Bronchial epithelial cell (primary cell): ENCODE measurements at places on chromosomes 2 and 18.
A peak's percentile ranks its signal among the peaks of the same experiment; 100 is the strongest.

DNA sequence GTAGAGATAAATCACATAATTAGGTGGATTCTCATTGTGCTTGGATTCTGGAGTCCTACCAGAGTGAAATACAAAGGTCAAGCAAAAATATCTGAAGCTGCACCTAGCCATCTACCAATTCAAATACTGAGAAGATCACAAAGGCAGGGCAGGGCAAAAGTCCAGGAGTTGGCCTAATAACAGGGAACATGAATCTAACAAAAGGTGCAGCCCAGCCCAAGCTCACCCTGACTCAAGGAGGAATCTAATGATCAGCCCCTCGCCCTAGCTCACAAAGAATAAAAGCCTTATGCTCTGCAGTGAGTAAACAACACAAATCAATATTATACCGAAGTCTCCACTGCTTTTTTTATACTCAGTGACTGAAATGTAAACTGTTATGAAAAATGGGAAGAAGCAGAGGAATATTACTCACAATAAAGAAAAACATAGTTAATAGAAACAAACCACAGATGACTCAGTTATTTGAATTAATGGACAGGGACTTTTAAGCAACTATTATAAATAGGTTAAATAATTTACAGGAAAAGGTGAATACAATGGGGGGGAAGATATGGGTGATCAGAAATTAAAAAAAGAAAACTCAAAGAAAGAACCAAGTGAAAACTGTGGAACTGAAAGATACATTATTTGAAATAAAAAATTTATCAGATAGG is 49.5 kb downstream of the ANTXR1 start:
- DNase-seq: peak; percentile 49

DNA sequence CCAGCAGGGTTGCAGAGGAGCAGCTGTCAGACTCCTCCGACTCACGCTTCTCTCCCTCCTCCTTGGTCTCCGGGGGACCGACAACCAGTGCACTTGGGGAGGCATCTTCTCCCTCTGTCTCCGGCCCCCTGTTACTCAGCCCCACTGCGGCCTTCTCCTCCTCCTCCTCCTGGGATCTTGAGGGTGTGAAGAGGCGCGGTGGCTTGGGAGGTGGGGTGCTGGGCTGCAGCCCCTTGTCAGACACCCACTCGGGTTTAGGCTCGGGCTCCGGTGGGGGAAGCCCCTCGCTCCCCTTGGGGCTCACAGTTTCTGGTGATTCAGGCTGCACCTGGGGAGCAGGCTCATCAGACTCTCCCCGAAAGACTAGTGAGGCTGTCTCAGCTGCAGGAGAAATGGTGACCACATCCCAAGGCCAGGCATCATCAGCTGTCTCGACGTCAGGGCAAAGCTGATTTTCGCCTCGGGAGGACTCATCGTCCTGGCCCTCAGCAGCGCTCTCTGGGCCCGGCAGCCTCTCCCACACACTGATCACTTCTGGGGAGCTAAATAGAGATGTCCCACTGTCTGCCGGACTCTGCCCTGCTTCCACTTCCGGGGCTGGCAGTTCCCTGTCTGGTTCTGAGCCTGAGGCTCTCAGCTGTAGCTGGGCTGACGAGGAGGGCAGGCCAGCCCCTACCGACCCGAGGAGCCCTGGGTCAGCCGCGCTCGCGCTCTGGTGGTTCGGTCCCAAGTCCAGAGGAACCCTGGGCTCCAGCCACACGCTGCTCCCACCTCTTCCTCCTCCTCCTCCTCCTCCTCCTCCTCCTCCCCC is 9.0 kb upstream of the SFXN5 start:
- DNase-seq: no peak

- DNase-seq: no peak
Measured at GRCh38 chr2:126788652-126789051, 110.0 kb upstream of the TEX51 start.

GRCh38 chr2:235601960-235602704 is 108.3 kb downstream of the AGAP1 start:
- no peak for DNase-seq

- peak; percentile 59 for DNase-seq
Measured at GRCh38 chr2:46504685-46505471, 25.5 kb downstream of the TMEM247 start.

DNA sequence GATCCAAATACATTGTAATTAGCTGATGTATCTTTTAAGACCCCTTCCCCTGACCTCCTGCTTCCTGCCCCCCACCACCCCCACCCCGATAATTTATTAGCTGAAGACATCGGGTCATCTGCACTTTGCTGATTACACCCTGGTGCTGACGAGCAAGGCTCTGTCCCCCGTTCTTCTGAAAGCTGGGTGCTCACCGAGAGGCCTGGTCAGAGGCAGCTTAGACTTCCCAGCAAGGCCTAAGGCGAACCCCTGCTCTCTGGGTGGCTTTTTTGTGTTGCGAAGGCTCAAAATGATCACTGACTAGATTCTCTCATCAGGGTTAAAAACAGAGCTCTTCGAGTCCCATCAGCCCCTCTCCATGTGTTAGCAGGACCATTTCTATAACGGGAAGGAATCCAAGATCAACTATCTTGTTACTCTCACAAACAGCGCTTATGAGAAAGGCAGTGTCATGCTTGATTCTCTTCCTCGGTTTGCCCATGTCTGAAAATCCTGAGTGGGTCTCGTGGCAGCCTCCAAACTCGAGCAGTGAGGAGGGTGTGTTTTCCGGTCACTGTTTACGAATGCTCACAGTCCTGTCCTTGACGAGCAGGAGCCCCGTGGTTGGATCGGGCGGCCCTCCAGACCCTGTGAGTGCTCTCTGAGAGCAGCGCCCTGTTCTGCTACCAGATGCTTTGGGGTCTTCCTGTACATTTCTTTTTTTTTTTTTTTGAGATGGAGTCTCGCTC is 201.6 kb downstream of the HDAC4 start:
- DNase-seq: no peak

- no peak for DNase-seq
Measured at GRCh38 chr2:169803480-169803879, 4.8 kb downstream of the SSB start.

- no peak for DNase-seq
Measured at GRCh38 chr2:141703501-141703900, 427.3 kb downstream of the LRP1B start.

DNA sequence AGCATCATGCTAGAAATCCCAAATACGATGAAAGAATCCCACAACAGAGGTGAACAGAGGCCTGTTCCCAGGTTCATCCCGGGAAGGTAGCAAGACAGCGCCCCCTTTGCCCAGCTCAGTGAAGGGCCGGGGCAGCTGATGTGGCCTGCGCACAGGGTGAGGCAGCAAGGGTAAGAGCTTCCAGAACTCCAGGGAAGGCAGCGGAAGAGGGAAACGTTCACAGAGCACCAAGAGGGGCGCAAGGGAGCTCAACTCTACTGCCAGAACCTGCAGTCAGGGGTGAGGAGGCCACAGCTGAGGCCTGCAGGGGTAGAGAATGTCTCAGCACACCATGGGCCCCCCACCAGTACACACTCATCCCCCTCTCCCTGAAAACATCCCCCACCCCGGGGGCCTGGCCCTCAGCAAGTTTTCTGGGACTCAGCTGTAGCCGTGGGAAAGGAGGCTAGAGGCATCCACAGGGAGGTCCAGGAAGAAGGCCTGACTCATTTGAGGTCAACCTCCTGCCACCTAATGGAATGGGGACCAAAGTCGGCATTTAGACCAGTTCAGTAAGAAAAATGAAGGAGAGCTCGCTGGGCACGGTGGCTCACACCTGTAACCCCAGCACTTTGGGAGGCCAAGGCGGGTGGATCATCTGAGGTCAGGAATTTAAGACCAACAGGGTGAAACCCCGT is 95.6 kb upstream of the ASAP2 start:
- no peak for DNase-seq

DNA sequence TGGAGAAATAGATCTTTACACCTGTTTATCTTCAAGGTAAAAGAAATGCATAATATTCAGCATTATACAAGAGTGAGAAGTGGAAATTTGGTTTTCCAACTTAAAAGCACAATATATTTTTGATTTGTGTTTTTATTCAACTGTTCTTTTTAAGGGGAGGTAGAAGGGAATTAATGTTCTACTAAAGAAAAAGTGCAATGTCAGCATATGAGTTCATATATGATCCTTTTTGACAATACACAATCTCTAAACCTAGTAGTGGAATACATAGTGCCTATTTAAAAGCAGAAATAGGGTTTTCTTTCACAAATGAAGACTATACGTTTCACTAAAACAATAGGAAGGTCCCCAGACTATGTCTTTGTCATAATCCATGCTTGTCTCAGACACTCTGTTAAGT is 63.2 kb upstream of the ATP5MC3 start:
- no peak for DNase-seq

- peak; percentile 91 for DNase-seq
Measured at GRCh38 chr2:101985101-101985792, 6.5 kb upstream of the IL1R2 start.
